ENCODE measurements at places on chromosomes 7 and 10. TPM values are rescaled to one million over a fixed set of nuclear protein-coding genes. Genes with fewer than 3 reads are reported as not detected.

Gene MBL2
- total RNA-seq = not detected

DNA sequence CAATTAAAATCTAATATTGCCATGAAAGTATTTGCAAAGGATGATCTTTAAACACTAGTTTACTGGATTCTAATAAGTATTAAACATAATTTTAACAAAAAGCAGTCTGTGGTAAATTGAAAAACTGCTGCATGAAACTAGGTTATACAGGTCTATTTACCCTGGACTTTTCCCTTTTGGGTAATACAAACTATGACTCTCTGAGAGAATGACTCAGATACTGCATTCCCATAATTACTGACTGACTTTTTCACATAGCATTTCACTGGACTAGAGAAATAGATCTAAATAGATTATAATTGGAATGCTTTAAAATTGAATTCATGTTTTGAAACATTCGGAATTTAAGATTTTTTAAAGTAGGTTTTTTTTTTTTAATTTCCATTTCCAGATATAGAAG, 395.7 kb downstream of the THSD7A start:
- DNase-seq = no peak

Gene UBTD1
- 4.3 TPM for total RNA-seq

Gene TMEM213
- not detected for total RNA-seq

- DNase-seq = no peak
Observed at GRCh38 chr7:16753932-16754855, 639 bp downstream of the TSPAN13 start.

Gene OR2A5
- total RNA-seq = not detected

Gene EFCAB10
- total RNA-seq = not detected

DNA sequence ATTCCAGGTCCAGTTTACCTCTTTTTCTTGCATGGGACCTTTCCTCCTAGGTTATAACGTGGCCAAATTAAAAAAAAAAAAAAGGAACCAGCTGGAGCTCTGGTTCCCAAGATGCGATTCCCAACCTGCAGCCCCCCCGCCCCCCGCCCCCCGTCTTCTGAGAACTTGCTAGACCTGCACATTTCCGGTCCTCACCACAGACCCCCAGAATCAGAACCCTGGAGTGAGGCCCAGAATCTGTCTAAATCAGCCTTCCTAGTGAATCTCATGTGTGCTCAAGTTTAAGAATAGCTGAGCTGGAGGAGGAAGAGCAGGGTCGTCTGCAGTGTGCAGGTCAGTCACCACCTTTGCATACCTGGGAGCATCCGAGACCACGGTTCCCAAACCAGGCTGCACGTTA, 144.2 kb downstream of the KLF6 start:
- no peak for DNase-seq

DNA sequence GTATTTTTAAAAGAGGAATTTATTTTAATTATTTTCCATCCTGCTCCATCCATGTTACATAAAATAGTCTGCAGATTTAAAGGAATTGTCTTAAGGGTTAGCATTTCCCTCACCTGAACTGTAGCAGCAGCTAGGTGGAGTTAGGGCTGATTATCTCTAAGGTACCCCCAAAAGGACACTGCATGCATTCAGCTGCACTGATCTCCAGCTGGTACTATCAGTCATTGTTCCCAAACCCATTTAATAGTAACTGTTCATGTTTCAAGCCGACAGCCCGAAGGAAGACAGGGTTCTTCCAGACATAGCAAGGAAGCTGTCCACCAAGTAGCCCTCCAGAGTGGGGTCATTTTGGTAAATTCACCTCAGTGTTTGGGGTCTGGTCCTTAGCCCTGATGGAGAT, 48.7 kb downstream of the FAM171A1 start:
- DNase-seq = no peak

Gene MGAM2
- 0.28 TPM for total RNA-seq

DNA sequence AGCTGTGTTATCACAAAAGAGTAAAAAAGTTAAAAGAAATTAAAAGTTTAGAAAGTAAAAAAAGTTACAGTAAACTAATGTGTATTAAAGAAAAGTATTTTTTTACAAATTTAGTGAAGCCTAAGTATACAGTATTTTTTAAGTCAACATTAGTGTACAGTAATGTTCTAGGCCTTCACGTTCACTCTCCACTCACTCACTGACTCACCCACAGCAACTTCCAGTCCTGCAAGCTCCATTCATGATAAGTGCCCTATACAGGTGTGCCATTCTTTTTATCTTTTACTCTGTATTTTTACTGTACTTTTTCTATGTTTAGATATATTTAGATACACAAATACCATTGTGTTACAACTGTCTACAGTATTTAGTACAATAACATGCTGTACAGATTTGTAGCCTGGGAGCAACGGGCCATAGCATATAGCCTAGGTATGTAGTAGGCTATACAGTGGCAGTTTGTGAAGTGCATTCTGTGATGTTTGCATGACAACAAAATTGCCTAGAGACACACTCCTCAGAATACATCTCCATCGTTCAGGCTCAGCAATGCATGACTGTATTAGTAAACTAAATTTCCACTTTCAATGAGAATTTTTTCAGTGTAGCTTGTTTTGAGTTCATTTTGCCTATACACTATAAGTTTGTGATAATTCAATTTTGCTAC, 539.9 kb upstream of the C7orf33 start:
- no peak for DNase-seq

DNA sequence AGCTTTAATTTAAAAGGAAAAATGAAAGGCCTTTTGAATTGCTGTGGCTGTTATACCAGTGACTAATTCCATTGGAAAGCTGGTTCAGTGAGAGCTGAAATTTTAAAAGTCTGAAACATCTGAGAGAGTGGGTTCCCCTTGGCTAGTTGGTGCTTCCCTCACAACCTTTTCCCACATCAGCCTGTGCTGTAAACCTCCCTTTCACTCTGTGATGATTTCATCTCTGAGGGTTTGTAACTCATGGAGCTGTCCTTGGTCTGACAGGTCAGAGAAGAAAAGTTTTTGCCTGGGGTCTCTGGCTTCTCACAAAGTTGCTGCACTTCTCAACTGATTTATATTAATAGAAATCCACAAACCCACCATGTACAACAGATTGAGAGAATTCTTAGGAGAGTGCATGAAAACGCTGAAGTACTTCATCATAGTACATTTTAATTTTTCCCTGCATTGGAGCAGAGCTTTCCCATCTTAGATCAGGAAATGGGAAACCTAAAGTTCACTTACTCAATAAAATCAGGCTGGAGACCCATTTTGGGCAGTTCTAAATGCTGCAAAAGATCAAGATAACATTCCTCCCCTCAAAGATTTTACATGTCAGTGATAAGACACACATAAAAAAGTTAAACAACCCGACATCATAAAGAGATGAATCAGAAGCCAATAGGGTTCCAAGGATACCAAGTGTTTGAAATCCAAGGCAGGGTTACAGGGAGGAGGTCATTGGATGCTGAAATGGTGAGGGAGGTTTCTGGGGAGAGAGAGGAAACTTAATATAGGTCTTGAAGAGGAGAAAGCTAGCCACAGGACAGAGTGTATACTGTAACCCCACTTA, 157.0 kb upstream of the MKLN1 start:
- DNase-seq = no peak

GRCh38 chr10:126387931-126388911, at the start of gene ADAM12:
Gene ADAM12, minus strand, starts transcription at chr10:126388477. Its CDS starts 332 bp downstream, at chr10:126388145.
- peak; percentile 80 for DNase-seq

DNA sequence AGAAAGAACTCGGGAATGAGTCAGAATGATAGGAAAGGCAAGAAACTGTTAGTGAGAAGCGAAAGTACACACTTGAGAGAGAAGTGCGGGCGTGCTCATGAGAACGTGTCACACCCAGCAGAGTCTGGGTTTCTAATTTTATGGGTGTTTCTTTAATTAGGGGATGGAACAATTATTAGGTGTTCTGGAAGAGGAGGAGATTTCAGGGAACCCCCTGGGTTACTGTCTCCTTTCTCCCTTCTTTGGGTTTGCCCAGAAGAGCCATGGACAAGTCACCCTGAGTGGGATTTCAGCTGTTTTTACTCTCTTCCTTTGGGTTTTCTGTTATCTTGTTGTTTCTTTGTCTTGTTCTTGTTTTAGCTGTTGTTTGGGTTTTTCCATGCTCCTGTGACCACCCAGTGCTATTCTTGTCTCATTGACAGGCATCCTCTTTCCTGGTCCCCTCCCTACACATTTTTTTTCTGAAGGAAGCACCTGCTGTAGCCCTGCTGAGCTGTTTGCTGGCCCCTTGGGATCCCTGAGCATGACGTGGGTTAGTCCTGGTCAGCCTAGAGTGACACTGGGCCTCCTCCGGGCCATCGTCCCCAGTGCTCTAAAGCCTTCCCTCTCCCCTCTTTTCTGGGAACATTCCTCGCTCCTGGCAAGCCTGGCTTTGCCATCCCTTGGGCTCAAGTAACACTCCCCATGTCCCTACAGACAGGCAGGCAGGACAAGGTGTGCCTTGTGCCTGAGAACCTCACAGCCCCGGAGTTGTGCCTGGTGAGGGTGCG, 3.5 kb downstream of the SH2D4B start:
- peak; percentile 65 for DNase-seq

DNA sequence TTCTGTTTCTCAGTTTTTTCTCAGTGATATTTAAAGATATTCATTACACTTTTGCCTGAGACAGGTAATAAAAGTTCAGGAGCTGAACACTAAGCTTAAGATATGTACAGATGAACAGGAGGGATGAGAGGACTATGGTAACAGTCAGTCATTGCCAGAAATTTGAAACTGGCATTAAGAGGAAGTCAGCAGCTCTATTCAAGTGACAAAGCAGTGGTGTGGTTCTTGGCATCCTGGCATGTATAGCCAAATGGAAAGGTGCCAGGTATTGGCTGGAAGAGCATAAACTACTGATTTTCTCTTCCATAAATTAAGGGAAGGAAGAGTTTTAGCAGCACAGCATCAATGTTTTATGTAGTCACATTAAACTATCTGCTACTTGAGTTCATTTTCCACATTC, 22.7 kb downstream of the HOXA1 start:
- DNase-seq = no peak

Gene TLX1
- total RNA-seq = not detected

Gene IGFBP1
- total RNA-seq = not detected

DNA sequence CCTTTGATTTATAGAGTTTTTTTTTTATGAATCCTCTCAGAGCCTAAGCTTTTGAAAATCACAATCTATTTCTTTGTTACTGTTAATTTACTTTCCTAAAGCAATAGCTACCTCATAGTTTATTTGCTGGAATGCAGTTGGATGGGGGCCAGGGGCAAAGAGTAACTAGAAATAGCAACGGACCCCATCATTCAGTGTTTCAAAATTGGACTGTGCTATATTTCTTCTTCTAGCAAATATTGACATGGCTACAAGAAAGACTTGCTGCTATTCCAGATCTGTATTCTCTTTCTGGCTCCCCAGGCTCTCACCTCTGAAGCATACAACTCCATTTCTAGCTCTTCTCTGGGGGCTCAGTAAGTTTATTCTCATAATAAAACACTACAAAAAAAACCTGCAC, 661.6 kb upstream of the NRG3 start:
- DNase-seq = no peak

GRCh38 chr10:129272176-129272575, 194.9 kb upstream of the MGMT start:
- DNase-seq = no peak

GRCh38 chr10:60661637-60662036, 116.6 kb upstream of the CDK1 start:
- no peak for DNase-seq

- no peak for DNase-seq
Observed at GRCh38 chr7:68441645-68442044, 1156.6 kb upstream of the AUTS2 start.

GRCh38 chr7:100444311-100445278, 8.3 kb upstream of the PPP1R35 start:
- no peak for DNase-seq

GRCh38 chr10:123678376-123678775, 12.2 kb downstream of the GPR26 start:
- DNase-seq = peak; percentile 26

DNA sequence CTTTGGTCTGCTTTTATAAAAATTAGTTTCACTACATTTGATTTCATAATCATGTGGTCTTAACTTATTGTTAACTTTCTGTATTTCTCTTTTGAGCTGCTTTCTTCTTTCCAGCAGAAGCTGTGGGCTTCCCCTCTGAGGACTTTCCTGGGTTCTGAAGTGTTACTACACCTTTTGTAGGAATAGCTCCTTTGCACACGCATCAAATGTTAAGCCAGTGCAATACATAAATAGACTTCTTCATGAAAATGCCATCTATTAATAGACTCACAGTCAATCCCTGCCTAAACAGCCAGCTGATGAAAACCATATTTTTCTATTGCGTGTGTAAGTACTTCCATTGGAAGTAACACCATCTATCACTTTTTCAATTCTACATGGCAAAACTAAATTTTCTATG, 1.5 kb downstream of the ABCB4 start:
- no peak for DNase-seq

GRCh38 chr7:120273476-120273975, 551 bp downstream of the KCND2 start:
- DNase-seq = peak; percentile 68

GRCh38 chr10:132631338-132631735, 93.8 kb downstream of the INPP5A start:
- DNase-seq = peak; percentile 96

All from sigmoid colon (tissue), 7 donors.